Tibial nerve (tissue), 4 donors: ENCODE measurements at places on chromosomes 4 and X.

- DNase-seq, result no peak
Observed at GRCh38 chr4:41215155-41215554, 813 bp upstream of the APBB2 start.

DNA sequence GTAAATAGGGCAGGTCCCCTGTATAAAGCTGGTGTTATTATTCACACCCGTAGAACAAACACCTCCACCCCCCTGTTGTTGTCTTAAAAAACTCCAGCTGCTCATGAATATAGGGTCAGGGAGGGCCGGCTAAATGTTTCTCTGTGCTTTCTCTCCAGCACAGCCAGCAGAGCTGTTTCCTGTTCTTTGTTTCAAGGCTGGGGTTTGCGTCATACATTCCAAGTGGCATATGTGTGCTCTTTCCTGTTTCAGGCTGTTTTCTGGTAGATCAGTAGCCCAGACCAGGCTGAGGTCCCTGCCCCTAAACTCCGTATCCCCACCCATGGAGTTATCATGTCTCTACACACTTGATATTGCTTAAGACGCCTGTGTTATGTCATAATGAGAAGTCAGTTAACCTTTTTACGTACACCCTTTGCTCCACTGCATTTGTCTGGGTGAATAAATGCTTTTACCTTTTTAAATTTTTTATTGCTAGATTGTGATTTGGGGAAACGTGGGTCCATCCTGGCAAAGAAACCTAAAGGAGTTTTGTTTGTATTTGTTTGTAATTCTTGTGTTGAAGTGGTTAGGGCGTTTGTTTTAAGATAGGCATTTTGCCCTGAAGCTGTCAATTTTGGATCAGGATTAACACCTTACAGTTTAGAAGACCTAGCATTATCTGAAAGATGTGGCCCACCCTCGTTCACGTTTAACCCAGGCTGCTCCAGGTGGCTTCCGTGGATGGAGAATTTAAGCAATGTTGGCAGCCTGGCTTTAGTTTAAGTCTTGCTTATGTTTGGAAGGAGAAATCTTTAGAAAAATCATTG, 3.3 kb downstream of the KLF3 start:
- DNase-seq, result peak; percentile 65

DNA sequence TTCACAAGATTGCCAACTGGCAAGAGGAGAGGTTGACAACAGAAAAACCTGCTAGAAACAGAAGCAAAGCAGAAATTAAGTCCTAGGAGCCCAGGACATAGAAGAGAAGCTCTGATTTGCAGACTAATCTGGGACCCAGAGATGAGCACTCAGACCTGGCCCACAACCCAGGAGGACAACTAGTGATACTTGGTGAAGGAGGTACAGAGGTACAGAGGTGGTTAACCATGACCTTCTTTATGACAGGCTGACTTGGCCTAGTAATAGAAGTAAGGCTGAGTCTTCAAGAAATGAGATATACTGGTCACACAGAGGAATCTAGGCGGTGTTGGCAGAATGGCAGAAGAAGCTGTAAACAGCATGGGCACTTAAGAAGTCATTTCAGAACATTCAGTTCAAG, 43.6 kb downstream of the ANXA5 start:
- DNase-seq, result no peak

DNA sequence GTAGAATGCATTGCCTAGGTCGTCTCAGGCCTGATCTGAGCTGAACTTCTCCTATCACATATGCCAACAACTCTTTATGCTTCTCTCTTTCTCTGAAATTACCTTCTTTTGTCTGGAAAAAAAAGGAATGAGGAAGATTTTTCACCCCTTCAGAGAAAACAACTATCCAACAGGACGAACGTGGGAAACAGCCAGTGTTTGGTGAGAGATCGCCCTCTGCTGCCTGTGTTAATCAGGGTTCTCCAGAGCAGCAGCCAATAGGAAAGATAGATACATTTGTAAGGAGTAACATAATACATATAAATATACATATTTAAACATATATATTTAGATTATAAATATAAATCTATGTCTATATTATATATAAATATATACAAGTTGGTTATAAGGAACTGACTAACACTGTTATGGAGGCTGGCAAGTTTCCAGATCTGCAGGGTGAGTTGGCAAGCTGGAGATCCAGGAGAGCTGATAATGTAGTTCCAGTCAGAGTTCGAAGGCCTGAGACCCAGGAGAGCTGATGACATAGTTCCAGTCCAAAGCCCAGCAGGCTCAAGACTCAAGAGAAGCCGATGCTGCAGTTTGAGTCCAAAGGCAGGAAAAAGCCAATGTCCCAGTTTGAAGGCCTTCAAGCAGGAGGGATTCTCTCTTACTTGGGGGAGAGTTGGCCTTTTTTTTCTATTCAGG, 13.3 kb downstream of the CETN2 start:
- no peak for DNase-seq

DNA sequence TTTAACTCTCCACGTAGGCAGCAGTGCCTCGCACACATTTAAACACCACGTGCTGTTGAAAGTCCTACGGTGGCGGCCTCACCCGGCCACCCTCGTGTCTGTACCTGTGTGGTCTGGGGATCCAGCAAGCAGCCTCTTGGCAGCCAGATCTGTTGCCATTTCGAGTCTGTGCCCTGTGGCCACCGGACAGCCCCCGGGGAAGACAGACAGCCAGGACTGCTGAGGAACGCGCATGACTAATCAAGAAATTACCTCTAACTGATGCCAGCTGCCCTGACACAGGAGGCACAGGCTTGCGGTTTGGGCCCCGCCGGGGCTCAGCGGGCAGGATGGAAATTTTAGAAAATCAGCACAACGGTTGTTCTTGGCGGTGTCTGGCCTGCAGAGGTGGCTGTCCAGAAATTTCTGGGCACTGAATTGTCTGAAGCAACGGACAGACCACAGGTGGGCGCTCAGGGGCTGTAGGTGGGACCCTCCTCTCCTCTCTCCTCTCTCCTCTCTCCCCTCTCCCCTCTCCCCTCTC, 15.6 kb upstream of the ASMTL start:
- no peak for DNase-seq

DNA sequence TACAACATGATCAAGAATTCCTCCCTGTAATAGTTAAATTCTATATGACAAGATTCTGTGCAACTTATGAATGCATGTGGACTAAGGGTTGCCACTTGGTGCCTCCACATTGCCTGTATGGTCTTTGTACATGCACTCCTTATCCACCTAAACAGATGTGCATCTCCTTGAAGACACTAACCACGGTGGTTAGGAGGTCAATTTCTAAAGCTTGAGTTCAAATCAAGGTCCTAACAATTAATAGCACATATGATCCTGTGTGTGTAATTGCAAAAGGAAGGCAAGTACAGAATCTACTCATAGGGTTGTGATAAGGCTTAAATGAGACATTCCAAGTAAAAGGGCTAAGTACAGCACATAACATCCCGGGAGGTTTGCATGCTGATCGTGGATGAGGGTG, 1.5 kb upstream of the IL21 start:
- DNase-seq, result no peak

GRCh38 chr4:128665514-128665913, 144.0 kb upstream of the JADE1 start:
- DNase-seq, result no peak

- no peak for DNase-seq
Observed at GRCh38 chr4:83282049-83282535, 2.5 kb downstream of the COQ2 start.

DNA sequence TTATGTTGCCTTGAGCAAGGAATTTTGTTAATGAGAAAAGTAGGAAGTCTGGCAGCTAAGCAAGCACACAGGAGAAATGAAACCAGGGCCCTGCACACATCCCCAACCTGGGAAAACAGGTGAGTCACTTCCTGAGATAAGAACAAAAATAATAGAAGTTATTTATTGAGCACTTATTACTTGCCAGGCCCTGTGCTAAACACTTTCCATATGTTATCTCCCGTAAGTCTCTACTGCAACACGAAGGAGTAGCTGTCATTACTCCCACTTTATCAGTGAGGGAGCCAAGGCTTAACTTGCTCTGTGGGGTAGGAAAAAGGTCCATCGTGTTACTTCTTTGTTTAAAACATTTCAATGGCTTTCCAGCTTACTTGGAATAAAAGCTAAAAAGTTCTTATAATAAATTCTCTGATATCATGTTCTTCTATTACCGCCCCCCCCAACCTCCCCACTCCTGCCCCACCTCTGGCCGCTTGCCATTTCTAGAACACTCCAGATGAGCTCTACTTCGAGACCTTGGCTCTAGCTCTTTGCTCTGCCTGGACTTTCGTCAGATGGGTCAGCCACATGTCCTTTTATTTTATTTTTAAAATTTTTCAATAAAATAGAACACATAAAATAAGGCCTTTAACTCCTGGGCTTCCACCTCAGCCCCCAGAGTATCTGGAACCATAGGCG, 36.3 kb upstream of the PLAC8 start:
- DNase-seq, result no peak

- DNase-seq, result peak; percentile 15
Observed at GRCh38 chr4:110196871-110197528, 1.4 kb downstream of the ELOVL6 start.

DNA sequence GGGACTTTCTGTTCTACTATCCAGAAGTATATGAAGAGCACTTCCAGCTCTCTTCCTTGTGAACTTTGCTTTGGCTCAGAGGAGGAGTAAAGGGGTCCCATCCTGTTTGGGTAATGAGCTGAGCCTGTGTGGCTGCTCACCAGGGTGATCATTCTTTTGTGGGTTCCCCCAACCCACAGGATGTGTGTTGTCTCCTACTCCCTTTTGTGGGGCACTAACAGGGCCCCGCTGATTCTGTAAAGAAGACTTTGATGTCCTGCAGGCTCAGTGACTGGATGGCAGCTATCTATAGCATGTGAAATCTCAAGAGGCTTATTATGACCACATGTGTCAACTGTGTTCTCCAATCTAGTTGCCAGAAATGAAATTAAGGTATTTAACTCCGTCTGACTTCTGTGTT, 40.8 kb downstream of the ZNF518B start:
- DNase-seq, result no peak

GRCh38 chrX:31279359-31279758, 207.5 kb upstream of the FTHL17 start:
- DNase-seq, result no peak

DNA sequence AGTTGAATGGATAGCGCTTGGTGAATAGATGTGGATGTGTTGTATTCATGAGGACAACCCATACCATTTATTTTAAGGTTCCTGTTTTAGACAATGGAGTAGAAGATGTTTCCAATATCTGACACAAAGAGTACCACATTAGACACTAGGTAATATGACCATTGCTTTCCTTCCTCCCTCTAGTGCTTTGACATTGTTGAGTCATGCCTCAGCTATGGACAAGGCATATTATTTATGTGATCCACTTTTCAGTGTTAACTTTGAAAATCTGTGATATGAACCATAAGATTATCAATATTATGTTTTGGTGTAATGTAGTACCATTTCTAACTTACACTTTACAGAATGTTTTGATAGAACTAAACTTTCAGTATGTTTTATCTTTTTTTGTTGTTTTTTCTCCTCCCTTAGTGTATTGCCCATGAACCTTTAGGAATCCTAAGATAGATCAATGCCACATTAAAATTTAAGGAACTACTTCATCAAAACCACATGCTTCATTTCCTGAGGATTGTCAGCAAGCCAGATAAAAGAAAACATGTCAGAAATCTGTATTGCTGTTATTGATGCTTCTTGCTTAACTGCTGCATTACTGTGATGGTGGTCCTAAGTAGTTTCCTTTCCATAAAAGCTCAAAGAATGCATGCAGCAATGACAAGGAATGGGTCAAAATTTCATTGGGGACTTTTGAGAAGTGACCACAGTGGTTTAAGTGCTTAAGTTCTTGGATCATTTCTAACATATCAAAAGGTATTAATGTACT, 105.0 kb downstream of the PCDH7 start:
- no peak for DNase-seq

GRCh38 chrX:72025236-72025770, 106.4 kb downstream of the RTL5 start:
- no peak for DNase-seq

DNA sequence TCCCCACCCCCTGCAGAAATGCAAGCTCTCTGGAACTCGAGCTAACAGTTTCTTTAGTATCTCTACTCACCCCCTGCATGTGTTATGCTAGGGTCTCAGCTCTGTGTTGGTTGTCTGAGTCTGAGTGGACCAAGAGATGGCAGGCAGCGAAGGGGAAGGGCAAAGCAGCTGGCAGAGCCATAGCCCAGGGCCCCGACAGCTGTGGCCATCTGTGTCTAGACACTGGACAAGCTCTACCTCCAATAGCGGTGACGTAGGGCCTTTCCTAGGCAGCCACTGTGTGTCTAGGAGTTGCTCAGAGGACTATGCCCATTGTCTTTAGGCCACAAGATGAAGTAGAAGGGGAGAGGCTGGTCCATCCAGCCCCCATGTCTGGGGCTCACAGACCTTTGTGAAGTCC, 79.2 kb downstream of the EFNB1 start:
- no peak for DNase-seq

GRCh38 chrX:153649178-153649914, 2.3 kb downstream of the DUSP9 start:
- no peak for DNase-seq

GRCh38 chr4:10521424-10521823, 64.2 kb upstream of the ZNF518B start:
- no peak for DNase-seq

- DNase-seq, result no peak
Observed at GRCh38 chrX:9336456-9336855, 128.4 kb upstream of the TBL1X start.

DNA sequence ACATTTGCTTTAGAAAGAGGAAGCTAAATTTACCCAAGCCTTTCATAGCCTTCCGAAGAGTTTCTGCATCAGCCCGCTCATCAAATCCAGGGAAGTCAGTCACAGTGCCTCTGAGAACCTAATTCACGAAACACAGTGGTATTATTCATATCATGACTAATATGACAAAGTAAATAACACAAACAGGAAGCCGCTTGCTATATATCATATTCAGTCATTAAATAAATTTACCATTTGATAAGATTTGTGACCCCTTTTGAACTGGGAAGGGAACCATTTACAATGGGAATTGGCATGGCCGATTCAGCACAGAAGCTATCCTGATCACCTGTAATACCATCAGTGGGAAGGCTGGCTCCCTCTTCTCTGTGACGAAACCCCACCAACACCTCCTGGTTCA, 10.5 kb downstream of the ANXA5 start:
- DNase-seq, result no peak

DNA sequence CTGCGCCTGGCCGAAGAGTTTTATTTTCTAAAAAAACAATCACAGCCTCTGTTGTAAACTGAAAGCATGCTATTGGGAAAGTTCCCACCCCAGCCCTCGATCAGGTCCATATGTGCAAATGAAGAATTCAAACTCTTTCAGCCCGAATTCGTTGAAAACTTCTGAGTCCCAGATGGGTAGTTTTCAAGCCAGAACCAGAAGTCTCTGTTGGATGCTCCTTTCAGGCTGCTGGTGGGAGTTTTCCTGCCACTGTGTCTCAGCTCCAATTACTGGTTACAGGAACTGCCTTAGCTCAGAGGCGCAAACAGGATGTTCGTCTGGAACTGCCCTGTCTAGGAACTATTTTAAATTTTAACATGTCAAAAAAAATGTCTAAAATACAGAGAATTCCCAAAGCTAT, 9.3 kb upstream of the ALG13 start:
- DNase-seq, result no peak
